ENCODE measurements at places on chromosomes 7 and 10. TPM values are rescaled to one million over a fixed set of nuclear protein-coding genes. Genes with fewer than 3 reads are reported as not detected.

HOXA1 gene
- total RNA-seq, result 0.32 TPM

SAP25 gene
- total RNA-seq, result 174 TPM

CCZ1B gene
- 84.9 TPM for total RNA-seq

ELFN1 gene
- total RNA-seq, result not detected

SSC4D gene
- total RNA-seq, result not detected

GPR146 gene
- 10.1 TPM for total RNA-seq

FIGNL1 gene
- 8.8 TPM for total RNA-seq

COL17A1 gene
- not detected for total RNA-seq

TFEC gene
- 1.6 TPM for total RNA-seq

CCDC172 gene
- not detected for total RNA-seq

WDR86 gene
- not detected for total RNA-seq

EZH2 gene
- 21.0 TPM for total RNA-seq

EN2 gene
- not detected for total RNA-seq

GNAT3 gene
- not detected for total RNA-seq

TMEM273 gene
- total RNA-seq, result 15.0 TPM

IDI2 gene
- total RNA-seq, result not detected

JCAD gene
- total RNA-seq, result not detected

CLCN1 gene
- 0.07 TPM for total RNA-seq

ASB10 gene
- total RNA-seq, result not detected

CC2D2B gene
- total RNA-seq, result not detected

SFTPA1 gene
- not detected for total RNA-seq

VSTM4 gene
- total RNA-seq, result not detected

FAM241B gene
- total RNA-seq, result 12.4 TPM

FAM237B gene
- total RNA-seq, result not detected

GDF2 gene
- total RNA-seq, result not detected

MYH16 gene
- not detected for total RNA-seq

BCAP29 gene
- 48.0 TPM for total RNA-seq

CRPPA gene
- total RNA-seq, result 1.3 TPM

CYP3A4 gene
- total RNA-seq, result not detected

LHFPL3 gene
- not detected for total RNA-seq

PTN gene
- not detected for total RNA-seq

AMZ1 gene
- total RNA-seq, result 0.80 TPM

GATA3 gene
- 54.0 TPM for total RNA-seq

FAM221A gene
- total RNA-seq, result 8.0 TPM

CH25H gene
- total RNA-seq, result not detected

ST8SIA6 gene
- 0.95 TPM for total RNA-seq

CYP3A5 gene
- total RNA-seq, result not detected

ATAD1 gene
- total RNA-seq, result 53.4 TPM

SPDYE16 gene
- total RNA-seq, result 0.38 TPM

DBNL gene
- 170 TPM for total RNA-seq

PVRIG gene
- total RNA-seq, result 88.7 TPM

GJD4 gene
- not detected for total RNA-seq

CUZD1 gene
- total RNA-seq, result 3.4 TPM

CALML3 gene
- total RNA-seq, result not detected

GPER1 gene
- not detected for total RNA-seq

BMPER gene
- not detected for total RNA-seq

HNRNPF gene
- 129 TPM for total RNA-seq

PLPP4 gene
- total RNA-seq, result not detected

PNLIP gene
- total RNA-seq, result not detected

LRRTM3 gene
- not detected for total RNA-seq

JAKMIP3 gene
- total RNA-seq, result 0.22 TPM

LLCFC1 gene
- total RNA-seq, result not detected
